ENCODE measurements at places on chromosomes 13 and 19. TPM values are rescaled to one million over a fixed set of nuclear protein-coding genes. Genes with fewer than 3 reads are reported as not detected.

The CFD gene
- polyA plus RNA-seq, result 6.1 TPM

The ZNF726 gene
- polyA plus RNA-seq, result 4.5 TPM

The CEACAM16 gene
- polyA plus RNA-seq, result not detected

The CELF5 gene
- 3.1 TPM for polyA plus RNA-seq

The ZNF534 gene
- polyA plus RNA-seq, result 0.40 TPM

The TEX101 gene
- not detected for polyA plus RNA-seq

The MEF2B gene
- polyA plus RNA-seq, result 1.4 TPM

The PSG4 gene
- not detected for polyA plus RNA-seq

The ZNF556 gene
- 0.13 TPM for polyA plus RNA-seq

The PPP1R12C gene
- polyA plus RNA-seq, result 94.4 TPM

The FXYD3 gene
- 291 TPM for polyA plus RNA-seq

The SHANK1 gene
- polyA plus RNA-seq, result 3.2 TPM

The OVOL3 gene
- 0.09 TPM for polyA plus RNA-seq

The JUND gene
- polyA plus RNA-seq, result 163 TPM

The NLRP7 gene
- polyA plus RNA-seq, result not detected

The TDRD12 gene
- 0.28 TPM for polyA plus RNA-seq

The FLT3 gene
- 1.1 TPM for polyA plus RNA-seq

The THSD8 gene
- polyA plus RNA-seq, result 3.8 TPM

The PALM3 gene
- 2.3 TPM for polyA plus RNA-seq

The CEBPA gene
- 125 TPM for polyA plus RNA-seq

The NBEA gene
- 8.7 TPM for polyA plus RNA-seq

The RHPN2 gene
- polyA plus RNA-seq, result 34.4 TPM

The VSIG10L gene
- 2.2 TPM for polyA plus RNA-seq

The RNF225 gene
- not detected for polyA plus RNA-seq

The PSG6 gene
- not detected for polyA plus RNA-seq
